Motor neuron (in vitro differentiated cells): ENCODE measurements at places on chromosomes 4 and X.

DNA sequence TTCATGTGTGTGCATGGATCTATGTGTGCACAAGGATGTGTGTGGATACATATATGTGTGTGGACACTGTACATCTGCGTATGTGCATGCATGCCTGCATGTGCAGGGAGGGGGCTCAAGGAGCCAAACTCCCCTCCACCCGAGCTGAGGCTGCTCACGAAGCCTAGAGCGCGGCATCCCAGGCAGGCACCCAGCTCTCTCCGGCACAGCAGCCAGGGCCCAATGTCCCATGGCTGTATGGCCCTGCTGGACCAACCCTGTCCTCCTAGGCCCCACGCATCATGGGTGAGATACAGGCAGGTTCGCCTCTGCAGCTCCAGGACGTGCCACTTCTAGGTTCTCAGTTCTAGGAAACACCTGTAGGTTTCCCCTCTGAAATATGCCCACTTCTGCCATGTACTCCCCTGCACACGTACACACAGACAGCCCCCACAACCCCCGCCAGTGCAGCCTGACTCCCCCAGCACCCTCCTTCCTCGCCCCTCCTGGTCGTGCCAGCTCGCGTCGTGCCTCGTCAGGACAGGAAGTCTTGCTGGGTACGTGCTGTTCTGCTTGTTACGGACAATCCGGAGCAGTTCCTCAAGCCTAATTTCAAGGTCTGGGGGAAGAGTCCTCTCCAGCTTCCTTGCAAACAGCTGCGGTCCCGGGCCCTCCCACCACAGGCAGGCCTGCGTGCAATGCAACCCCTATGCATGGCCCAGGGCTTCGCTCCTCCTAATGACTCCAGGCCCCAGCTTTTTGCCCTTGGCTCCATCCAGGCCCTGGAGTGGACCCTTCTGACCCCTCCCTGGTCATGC lies 3.2 kb upstream of the ADRA2C start:
- ATAC-seq, result no peak

DNA sequence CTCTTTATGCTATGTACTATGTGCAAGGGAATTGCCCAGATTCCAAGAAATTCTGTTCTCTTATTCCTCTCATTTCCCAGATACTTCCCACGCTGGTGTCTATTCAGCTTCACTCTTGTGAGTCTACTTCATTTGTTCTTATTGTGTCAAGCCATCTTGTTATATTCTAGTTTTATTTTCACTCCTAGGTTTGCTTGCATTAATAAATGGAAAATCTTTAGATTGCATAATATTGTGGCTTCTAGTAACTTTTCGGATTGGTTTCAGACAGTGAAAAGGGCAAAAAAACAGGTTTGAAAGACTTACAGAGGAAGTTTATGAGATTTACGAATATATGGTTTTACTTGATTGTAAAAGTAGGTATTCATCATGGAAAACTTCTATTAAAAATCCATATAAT lies 128.4 kb downstream of the BTC start:
- no peak for ATAC-seq

- ATAC-seq, result peak; percentile 97
These were observed 42.4 kb upstream of the SLC2A9 start for GRCh38 chr4:10063544-10064300.

GRCh38 chr4:185859111-185859510 lies 47.1 kb upstream of the SORBS2 start:
- no peak for ATAC-seq

DNA sequence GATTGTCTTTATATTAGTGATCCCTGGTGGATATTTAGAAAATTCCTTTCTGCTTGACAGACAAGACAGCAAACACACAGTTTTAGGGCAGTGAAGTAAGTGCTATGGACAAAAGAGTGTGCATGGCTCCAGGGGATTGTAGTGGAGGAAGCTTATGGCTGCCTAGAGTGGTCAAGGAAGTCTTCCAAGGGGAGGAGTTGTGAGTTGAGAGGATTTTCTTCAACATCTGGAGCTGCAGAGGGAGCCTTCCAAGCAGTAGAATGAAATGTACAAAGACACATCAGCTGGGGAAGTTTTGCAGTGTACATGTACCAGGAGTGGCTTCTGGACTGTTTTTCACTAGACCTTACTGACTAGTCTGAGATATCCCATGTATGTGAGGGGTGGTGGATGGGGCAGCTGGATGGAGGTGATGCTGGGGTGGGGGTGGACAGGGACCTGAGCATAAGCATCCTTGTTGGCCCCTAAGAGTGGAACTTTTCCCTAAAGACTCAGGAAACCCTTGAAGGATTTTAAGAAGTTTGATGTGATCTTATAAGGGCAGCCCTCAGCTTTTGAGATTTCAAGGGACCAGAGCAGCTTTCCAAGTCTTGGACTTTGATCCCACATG lies 160.5 kb upstream of the TAPT1 start:
- no peak for ATAC-seq

- no peak for ATAC-seq
These were observed 103.8 kb upstream of the SORBS2 start for GRCh38 chr4:185915817-185916216.

DNA sequence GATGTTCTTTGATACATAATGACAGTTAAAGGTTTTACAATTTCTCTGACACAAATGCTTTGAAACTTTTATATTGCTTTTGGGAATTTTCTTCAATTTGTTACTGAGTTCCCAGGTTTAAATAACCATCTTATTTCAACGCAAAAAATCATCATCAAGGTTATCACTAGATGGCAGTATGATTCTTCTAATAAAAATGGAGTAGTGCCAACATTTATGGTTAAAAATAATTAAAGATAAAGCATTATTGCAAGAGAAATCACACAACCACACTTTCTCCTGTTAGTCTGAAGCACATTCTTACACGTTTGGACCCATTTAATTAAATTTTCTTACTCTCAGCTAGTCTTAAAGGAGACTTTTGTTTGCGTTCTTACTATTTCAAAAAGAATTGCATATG lies 611.3 kb upstream of the CPXCR1 start:
- no peak for ATAC-seq

DNA sequence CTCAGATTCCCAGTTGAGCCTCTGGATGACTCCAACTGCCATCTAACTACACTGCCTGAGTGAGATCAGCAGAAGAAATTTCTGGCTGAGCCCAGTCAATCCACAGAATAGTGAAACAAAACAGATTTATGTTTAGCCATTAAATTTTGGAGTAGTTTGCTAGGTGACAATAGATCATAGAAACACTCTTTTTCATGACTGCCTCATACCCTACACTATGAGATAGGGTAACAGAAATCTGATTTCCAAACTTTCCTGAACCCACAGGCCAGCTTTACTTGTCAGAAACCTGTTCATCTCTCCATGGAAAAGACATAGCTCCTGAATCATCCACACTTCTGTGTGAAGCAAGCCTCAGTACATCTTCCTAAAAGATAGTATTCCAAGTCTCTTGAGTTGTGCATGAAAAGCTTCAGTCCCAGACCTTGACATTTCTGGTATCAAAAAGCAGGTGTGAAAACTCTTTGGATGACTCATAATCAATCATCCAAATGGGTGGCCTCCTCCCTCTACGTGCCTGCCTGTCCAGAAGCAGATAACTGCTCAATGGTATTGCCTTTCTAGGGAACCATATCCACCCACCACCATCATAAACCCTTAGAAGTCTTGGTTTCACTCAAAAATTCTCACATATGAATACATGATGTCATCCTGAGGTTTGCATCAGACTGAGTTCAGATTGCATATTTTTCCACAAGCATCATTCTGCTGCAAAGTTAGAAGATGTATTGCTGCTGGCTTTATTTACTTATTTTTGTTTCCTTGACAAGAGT lies 47.5 kb upstream of the RAP2C start:
- ATAC-seq, result no peak

DNA sequence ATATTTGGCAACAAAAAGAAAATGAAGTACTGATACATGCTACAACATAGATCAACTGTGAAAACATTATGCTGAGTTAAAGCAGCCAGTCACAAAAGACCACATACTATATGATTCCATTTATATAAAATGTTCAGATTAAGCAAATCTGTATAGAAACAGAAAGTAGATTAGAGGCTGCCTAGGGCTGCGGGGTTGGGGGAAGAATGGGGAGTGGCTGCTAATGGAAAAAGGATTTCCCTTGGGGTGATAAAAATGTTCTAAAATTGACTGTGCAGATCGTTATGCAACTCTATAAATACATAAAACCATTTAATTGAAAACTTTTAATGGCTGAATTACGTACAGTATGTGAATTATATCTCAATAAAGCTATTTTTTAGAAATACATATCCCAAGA lies 46.8 kb downstream of the NEK1 start:
- peak; percentile 37 for ATAC-seq

DNA sequence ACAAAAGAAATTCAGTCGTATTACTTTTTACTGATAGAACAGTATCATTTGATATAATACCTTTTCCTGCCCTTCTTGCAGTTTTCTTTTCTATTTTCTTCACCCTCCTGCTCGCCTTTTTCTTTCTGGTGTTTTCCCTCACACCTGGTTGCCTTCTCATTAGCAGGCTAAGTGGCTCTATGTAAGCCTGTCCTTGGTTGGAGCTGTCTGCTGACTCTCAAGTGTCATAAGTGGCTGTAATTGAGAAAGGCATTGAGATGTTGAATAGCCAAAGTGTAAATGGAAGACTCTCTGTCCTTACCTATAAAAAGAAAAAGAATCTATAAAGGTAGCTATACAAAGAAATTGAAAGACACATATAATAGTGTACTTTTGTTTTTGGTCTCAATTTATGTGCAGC lies 180.7 kb downstream of the ADGRL3 start:
- ATAC-seq, result no peak

- ATAC-seq, result peak; percentile 9
These were observed 568 bp downstream of the HTT start for GRCh38 chr4:3074846-3075651.

GRCh38 chr4:149980941-149981340 lies 97.3 kb upstream of the DCLK2 start:
- peak; percentile 87 for ATAC-seq

DNA sequence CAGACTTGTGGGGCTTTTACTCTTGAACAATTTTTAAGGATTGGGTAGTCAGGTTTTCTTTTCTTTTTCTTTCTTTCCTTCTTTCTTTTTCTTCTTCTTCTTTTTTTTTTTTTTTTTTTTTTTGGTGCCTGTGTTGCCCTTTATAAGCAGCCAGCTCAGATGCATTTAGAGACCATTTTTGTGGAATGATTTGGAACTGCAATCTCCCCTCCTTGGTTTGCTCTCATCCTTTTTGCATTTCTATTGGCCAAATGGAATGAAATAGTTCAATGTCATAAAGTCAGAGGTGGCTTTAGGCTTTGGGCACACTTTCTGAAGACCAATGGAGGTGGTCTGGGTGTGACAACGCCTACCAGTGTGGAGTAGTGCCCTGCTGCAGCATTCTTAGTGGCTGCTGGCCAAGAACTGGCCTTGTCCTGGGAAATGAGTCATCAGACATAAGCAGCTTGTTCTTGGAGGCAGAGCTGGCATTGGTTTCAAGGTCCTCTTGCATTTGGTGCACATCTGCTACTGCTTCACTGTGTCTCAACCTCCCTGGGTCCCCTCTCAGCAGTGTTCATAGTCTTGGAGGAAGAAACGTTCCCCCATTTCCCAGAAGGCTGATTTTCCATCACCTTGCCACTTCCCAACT lies 84.5 kb downstream of the CT47B1 start:
- ATAC-seq, result no peak

- no peak for ATAC-seq
These were observed 24.1 kb downstream of the PDLIM5 start for GRCh38 chr4:94475794-94476193.

DNA sequence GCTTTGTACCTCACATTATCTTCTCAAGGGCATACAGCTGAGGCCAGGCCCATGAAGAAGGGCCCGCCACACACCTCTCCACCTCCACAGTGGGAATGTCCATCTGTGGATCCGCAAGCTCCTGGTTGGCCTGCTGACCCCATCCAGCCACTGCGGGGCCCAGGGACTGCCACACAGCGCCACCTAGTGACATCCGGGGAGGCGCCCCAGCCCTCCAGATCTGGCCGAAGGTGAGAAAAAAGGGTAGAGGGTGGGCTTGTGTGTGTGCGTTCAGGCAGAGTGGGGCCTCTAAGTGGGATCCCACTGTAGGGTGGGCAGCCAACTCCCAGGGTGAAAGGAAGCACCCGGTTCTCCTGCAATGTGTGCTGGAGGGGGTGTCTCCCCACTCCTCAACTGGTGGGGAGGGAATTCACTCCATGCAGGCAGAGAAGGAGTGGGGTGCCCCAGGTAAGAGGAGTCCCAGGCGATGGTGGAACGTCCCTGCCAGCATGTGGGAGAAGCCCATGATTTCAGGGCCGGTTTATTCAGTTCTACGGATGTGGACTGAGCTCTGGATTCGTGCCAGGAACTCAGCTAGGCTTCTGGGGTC lies 117.3 kb downstream of the ENPP6 start:
- no peak for ATAC-seq
